ENCODE measurements at places on chromosomes 7 and 10. TPM values are rescaled to one million over a fixed set of nuclear protein-coding genes. Genes with fewer than 3 reads are reported as not detected.

Gene PRKG1
- total RNA-seq = 145 TPM

Gene NSUN6
- total RNA-seq = 12.7 TPM

Gene YAE1
- total RNA-seq = 11.9 TPM

Gene ZNF716
- total RNA-seq = not detected

Gene AGAP9
- total RNA-seq = 13.9 TPM

Gene ATP6V0A4
- not detected for total RNA-seq

Gene WIPF3
- 3.7 TPM for total RNA-seq

Gene CACNB2
- 56.7 TPM for total RNA-seq

Gene KLLN
- 0.14 TPM for total RNA-seq

Gene OPALIN
- not detected for total RNA-seq

Gene PKD1L1
- 0.14 TPM for total RNA-seq

Gene PRF1
- 5.4 TPM for total RNA-seq

Gene KNDC1
- 0.95 TPM for total RNA-seq

Gene MBLAC1
- total RNA-seq = not detected

Gene AKR1C4
- not detected for total RNA-seq

Gene VWDE
- total RNA-seq = not detected

Gene SPACDR
- total RNA-seq = not detected

Gene CFAP70
- total RNA-seq = 1.9 TPM

Gene CLDN3
- total RNA-seq = not detected

Gene CRTAC1
- 5.2 TPM for total RNA-seq

Gene CAMK2B
- total RNA-seq = 2.8 TPM

Gene COL13A1
- total RNA-seq = 23.1 TPM

Gene TMEM184A
- total RNA-seq = not detected

Gene CALML3
- total RNA-seq = not detected

Gene SLC29A4
- total RNA-seq = 0.14 TPM

Gene PRSS37
- total RNA-seq = not detected

Gene CHST3
- 54.4 TPM for total RNA-seq

Gene CPN1
- total RNA-seq = not detected

Gene OR2A5
- total RNA-seq = not detected

Gene CRPPA
- 1.4 TPM for total RNA-seq

Gene PKD2L1
- total RNA-seq = not detected

Gene CYP2W1
- total RNA-seq = not detected

Gene PDE6C
- total RNA-seq = not detected

Gene PNLIPRP3
- total RNA-seq = 1.1 TPM

Gene LIPN
- total RNA-seq = not detected
